ENCODE measurements at places on chromosomes 7 and 10.
A peak's percentile ranks its signal among the peaks of the same experiment; 100 is the strongest.

- DNase-seq, result no peak
Measured at GRCh38 chr10:33240931-33241330, 93.5 kb downstream of the NRP1 start.

- DNase-seq, result no peak
Measured at GRCh38 chr7:21317966-21318915, 109.6 kb upstream of the SP4 start.

DNA sequence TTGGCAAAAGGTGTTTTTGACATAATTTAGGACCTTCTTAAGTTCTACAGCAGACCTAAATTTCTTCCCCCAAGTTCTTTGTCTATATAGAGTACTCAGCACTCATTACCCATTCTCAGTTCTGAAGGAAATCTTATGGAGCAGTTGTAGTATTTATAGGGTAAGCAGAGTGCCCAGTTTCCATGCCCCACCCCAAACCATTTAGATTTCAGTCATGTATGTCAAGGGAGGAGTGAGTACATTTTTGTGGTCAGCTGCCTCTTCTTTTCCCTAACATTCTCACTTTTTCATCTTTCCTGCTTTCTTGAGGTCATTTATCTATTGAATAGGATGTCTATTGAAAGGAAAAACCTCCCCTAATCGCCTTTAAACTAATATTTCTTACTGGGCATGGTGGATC is 83.3 kb downstream of the KAT6B start:
- DNase-seq, result no peak

DNA sequence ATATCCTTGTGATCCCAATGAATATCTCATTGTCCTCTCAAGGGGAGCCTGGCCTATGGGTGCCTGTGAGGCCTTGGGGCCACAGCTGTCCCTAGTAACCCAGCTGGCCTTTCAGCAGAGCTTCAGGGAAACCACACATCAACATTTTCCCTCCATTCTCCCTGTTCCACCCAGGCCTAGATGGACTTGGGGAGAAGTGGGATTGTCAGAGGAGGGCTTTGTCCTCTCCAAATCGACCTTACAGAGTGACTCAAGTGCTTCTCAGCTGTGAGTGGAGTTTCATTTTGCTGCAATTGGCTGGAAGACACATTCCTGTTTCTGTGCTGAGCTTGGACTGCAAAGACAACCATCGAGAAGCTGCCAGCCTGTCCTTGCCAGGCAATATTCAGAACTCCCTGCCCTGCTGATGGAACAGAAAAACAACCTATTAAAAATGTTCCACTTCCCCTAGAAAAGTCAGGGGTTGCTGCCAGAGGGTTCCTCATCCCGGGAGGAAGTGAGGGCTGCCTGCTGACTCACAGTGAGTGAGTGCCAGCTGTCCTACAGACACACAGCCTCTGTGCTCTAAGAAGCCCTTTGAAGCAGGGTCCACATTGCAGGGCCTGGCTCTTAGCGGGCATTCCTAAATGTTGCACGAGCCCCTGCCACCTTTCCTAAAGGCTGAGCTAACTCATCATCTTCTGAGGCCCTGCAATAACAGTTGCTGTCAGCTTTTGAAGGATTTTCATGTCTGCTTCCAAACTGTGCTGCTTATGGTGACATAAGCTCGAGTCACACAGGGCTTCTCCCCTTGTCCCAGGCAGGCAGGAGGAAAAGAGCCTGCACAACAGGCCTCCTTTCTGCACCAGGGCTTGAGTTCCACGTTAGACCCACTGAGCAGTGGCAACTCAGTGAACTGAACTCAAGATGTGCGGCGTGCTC is 20.5 kb downstream of the STRA8 start:
- peak; percentile 24 for DNase-seq

DNA sequence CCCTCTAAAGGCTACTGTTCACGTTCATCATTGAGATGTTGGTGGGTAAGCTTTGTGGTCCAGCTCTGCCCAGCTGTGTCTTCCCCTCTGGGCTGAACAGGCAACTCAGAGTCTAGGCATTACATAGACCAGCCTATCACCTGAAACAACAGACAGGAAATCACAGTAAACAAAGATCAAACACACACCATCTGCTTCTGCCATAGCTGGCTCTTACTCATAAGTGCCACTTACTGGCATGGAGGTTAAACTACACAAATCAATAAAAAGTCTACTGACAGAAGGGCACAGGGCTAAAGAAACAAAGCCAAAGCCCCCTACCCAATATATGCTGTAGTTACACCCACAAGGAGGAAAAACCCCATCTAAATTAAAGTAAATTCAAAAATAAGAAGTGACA is 35.0 kb downstream of the SEPTIN14 start:
- DNase-seq, result no peak

GRCh38 chr10:76082956-76083355 is 651.5 kb downstream of the LRMDA start:
- peak; percentile 95 for DNase-seq

DNA sequence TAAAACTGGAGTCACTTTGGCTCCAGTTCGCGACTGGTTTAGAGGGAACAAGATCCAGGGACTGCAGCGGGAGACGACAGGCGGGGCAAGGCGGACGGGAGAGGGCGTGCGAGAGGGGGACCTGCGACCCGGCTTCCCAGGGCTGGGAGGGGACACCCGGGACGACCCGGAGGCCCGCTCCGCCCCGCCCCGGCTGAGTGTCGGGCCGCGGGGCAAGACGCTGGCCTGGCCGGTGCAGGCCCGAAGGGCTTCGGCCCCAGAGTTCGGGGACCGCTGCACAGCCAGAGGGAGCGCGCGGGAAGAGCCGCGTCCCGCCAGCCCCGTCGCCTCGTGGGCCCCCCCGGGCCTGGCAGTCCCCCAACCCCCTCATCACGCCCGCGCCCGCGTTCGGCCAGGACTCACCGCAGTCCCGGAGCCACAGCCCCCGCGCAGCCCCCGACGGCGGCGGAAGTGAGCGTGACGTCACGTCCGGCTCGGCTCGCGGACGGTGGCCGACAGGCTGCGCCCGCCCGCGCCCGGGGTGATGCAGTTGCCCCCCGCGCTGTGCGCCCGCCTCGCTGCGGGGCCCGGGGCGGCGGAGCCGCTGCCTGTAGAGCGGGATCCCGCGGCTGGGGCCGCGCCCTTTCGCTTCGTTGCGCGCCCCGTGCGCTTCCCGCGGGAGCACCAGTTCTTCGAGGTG is at the start of the genes TUBGCP2 and ZNF511:
Gene TUBGCP2, minus strand, starts transcription at position 452 of the 679 bp plus-strand sequence. CDS start 5,931 bp downstream, outside the sequence.
Gene ZNF511, plus strand, starts transcription at position 494 of the 679 bp plus-strand sequence. Its CDS starts 30 bp downstream, at position 524.
- peak; percentile 28 for DNase-seq

GRCh38 chr7:51141451-51142003 is 175.1 kb downstream of the COBL start:
- DNase-seq, result peak; percentile 9

GRCh38 chr7:20601121-20601520 is 14.3 kb upstream of the ABCB5 start:
- DNase-seq, result peak; percentile 60

- DNase-seq, result no peak
Measured at GRCh38 chr10:99827936-99828335, 45.5 kb downstream of the ABCC2 start.

- DNase-seq, result no peak
Measured at GRCh38 chr10:69307434-69307833, 29.1 kb downstream of the HK1 start.

GRCh38 chr7:82745820-82746219 is 302.2 kb upstream of the CACNA2D1 start:
- DNase-seq, result no peak

GRCh38 chr7:46034056-46034768 is 113.1 kb upstream of the IGFBP3 start:
- no peak for DNase-seq

GRCh38 chr7:127107601-127108007 is 145.1 kb downstream of the GRM8 start:
- peak; percentile 47 for DNase-seq

DNA sequence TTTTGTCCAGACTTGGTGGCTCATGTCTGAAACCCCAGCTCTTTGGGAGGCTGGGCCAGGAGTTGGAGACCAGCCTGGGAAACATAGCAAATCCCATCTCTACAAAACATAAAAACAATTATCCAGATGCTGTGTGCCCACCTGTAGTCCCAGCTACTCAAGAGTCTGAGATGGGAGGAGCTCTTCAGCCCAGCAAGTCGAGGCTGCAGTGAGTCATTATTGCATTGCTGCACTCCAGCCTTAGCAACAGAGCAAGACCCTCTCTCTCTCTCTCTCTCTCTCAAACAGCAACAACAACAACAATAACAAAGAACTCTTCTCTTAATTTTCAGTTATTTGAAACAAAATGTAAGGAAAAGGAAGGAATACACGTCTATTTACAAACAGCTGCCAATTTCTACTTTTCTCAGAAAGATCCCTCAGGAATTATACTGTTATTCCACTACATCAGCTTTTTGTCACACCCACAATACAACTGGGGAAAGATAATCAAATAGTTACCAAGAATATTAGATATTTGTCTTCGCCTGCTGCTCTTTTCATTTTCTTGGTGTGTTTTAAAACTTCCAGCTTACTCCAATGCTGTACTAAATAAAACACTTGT is 5.1 kb upstream of the TSPAN12 start:
- DNase-seq, result no peak

DNA sequence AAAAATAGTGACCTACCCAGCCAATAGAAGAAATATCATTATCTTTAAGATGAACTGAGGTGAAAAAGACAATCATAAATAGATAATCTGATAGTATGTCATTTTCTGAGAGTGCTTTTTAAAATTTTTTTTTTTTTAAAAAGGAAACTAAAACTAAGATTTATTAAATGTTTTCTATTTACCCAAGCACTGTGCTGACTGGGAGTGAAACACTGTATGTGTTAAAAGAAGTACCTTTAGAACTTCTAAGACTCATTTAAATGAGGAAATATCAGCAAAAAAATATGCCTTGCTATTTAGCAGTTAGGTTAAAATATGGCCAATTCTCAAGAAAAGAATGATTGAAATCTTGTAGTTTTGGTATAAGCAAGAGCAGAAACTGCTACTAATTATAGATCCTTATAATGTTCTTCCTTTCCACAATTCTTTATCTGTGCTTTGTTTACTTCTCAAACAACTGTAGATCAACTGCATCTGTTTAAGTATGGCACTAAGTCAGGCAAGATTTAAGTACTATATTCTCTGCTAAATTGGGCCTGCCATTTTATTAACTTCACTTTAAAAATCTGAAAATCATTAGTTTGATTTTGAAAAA is 39.5 kb upstream of the WNT2 start:
- DNase-seq, result no peak

- DNase-seq, result no peak
Measured at GRCh38 chr10:90432866-90433265, 425.0 kb downstream of the HTR7 start.

- DNase-seq, result peak; percentile 13
Measured at GRCh38 chr7:39691821-39692220, 68.4 kb downstream of the RALA start.

DNA sequence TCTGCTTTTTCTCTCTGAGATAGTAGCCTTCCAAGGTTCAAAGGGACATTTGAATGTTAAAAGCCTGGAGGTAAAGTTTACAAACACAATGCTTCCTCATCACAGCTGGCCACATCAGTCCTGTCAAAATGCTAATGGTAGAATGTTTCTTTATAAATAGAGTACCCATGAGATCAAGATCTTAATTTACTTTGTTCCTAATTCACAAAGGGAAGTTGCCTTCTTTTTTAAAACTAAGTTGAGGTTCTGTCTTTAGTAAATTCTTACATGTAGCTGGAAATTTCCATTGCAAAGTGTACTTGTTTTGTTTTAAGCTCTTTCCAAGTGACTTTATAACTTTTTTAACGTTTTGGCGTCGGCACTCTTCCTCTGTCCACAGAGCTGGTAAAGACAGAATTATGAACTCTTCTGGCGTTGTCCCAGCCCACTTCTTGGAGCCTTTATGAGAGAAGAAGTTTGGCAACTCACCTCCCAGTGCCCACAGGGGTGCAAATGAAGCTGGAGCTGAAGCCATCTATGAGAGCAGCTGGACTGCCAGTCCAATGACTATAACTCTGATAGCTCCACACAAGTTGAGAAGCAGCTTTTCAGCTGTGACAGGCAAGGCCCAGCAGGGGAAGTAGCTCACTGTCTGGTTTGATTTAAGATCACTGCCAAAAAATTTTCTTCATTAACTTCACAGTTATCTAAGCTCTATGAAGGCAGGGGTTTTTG is 23.3 kb downstream of the FZD1 start:
- DNase-seq, result no peak

DNA sequence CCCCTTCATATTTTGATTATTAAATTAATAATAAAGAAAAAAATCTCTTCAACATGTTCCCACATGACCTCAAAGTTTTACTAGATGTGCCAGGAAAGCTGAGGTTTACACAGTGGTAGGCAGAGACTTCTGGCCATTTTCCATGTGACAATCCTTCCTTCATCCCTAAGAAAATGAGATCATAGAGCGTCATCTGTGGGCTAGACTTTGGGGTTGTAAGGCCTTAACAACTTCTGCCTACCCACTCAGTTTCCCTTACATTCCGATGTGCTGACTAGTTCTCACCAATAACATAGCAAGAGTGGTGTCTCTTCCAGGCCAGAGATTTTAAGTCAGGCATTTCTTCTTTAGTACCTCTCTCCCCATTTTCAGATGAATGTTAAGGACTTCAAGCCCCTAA is 171.1 kb upstream of the PHF14 start:
- peak; percentile 96 for DNase-seq

GRCh38 chr10:51894771-51895578 is 195.6 kb upstream of the CSTF2T start:
- DNase-seq, result no peak

DNA sequence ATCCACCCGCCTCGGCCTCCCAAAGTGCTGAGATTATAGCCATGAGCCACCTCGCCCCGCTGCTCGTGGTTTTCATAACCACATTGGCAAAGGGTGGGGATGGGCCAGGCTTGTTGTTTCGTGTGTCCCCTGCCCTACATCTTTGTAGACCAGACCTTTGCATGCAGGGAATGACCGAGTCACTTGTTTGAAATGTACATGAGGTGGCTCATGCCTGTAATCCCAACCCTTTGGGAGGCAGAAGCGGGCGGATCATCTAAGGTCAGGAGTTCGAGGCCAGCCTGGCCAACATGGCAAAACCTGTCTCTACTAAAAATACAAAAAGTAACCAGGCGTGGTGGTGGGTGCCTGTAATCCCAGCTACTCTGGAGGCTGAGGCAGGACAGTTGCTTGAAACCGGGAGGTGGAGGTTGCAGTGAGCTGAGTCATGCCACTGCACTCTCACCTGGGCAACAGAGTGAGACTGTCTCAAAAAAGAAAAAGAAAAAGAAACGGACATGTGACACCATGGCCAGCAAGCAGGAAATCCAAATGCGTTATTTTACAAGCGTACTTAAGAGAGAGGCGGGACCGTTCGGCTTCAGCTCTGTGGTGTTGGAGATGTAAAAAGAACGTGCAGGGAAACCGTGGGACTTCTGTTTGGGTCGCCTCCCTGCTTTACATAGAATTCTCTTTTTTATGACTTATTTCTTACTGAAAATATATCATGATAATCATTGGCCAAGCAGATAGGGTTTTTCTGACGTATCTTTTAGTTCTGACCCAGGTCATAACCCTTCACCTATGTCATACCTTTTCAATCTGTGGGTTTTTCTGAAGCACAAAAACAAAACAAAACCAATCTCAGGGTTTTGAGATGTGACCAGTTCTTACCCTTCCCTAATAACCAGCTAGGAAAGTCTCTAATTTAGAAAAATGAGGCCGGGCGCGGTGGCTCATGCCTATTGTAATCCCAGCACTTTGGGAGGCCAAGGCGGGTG is 45.1 kb downstream of the WIPI2 start:
- DNase-seq, result no peak

- no peak for DNase-seq
Measured at GRCh38 chr7:1341361-1342089, 108.9 kb downstream of the UNCX start.

All from astrocyte of the cerebellum (primary cell).